Stimulated activated CD4-positive, alpha-beta T cell treated with anti-CD3 and anti-CD28 coated beads, Interleukin-1b, Interleukin-23, amount 100 ng/mL, for 1 hour (primary cell): ENCODE measurements at places on chromosomes 6 and 20.

- no peak for DNase-seq
These were observed 4.6 kb downstream of the MICB start for GRCh38 chr6:31502586-31502985.

GRCh38 chr6:109363753-109364152 is 18.5 kb downstream of the CD164 start:
- no peak for DNase-seq

DNA sequence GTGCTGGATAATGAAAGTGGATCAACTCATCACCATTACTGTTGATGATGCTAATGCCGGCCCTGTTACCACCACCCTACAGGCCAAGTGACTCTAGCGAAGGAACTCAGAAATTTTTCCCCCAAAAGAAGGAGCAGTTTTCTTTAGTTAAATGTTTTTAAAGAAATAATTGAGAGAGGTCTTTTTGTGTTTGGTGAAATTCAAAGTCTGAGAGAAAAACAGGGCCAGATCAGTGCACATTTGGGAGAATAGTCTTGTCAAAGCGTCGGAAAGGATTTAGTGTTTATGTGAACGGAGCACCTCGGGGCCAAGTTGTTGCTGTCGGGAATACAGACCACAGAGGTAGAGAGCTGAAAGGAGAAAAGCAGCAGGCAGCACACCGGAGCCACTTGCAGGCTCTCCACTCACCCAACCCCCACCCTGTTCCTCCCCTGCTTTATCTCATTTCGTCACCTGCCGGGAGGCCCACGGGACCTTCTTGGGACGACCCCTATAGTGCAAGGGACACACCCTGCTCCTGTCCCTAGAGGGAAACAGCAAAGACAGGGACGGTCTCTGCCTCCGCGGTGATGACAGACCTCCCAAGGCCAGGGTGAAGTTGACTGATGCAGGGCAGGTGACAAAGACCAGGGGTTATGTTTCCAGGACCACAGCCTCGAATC is 6.8 kb downstream of the TFAP2B start:
- DNase-seq = no peak

DNA sequence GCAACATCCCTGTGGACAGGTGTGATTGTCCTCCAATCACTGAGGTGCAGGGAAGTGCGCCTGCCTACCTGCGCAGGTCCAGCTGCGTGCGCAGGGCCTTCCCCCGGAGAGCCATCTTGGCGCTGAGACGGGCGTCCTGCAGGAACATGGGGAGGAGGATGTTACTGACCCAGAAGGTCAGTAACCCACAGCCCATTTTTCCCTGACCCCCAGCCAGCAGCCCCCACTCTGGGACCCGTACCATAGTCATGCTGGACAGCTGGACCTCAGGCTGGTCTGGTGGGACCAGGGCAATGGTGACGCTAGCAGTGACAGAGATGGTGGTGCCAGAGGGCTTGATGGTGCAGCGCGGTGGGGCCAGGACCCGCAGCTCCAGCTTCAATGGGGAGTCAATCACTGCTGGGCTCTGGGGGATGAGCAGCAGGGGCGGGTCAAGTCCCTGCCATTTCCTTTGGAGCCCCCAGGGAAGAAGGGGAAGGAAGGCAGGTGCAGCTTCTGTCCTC is 9.7 kb downstream of the PLTP start:
- no peak for DNase-seq

GRCh38 chr6:125714441-125715090 is 34.9 kb upstream of the HEY2 start:
- DNase-seq = no peak

GRCh38 chr20:24452498-24453127 is 16.8 kb upstream of the SYNDIG1 start:
- DNase-seq = no peak

DNA sequence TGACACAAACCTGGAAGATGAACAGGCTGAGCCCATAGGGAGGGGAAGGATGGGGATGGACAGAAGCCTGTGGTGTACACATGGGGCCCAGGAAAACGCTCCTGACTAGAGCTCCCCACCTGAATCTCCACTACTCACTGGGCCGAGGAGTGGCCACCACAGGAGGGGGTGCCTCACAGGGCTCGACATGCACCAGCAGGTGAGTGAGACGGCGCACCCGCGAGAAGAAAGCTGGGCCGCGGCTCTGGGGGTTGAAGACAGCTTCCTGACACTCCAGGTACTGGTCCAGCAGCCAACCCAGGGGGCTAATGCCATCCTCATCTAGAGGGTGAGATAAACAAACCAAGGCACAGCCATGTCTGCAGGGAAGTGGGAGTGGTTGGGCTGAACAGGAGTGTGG is 10.3 kb downstream of the CUL7 start:
- DNase-seq = no peak

DNA sequence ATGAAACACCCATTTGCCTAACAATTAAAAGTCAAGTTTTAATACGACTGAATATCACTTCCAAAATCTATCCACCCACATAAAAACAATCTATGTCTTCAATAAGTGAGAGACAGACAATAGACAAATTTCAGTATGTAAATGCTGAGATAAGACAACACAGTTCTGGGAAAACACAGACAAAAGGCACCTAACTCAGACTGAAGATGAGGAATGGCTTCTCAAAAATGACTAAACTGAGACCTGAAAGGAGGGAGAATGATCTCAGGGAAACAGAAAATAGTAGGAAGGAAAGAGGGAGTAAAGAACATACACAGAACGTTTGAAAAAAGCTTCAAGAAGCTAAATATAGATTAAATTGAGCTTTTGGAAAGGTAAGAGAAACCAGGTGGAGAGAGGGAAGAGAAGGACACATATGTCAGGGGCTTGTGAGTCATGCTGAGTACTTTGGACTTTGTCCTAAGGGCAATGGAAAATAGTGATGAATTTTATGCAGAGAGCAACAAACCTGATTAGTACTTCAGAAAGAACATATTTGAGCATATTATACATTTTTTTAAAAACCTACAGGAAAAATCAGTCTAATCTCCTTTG is 16.1 kb downstream of the LMBRD1 start:
- DNase-seq = no peak

DNA sequence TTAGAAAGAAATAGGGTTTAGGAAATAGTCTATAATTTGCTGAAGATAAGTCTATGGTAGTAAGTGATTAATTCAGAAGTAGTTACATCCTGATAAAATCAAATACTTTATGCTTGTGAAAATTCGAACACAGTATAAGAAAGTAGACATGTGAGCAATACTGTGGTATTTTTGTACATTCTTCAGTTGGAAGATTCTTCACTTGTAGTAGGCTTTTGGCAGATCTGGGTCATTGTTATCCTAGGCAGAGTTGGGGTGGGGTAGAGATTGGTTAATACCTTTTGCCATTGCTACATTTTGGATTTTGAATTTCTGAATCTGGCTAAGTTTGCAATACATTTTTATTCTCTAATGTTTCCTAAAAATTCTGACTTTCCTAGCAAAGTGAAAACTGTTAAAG is 197.5 kb downstream of the BCKDHB start:
- DNase-seq = no peak

DNA sequence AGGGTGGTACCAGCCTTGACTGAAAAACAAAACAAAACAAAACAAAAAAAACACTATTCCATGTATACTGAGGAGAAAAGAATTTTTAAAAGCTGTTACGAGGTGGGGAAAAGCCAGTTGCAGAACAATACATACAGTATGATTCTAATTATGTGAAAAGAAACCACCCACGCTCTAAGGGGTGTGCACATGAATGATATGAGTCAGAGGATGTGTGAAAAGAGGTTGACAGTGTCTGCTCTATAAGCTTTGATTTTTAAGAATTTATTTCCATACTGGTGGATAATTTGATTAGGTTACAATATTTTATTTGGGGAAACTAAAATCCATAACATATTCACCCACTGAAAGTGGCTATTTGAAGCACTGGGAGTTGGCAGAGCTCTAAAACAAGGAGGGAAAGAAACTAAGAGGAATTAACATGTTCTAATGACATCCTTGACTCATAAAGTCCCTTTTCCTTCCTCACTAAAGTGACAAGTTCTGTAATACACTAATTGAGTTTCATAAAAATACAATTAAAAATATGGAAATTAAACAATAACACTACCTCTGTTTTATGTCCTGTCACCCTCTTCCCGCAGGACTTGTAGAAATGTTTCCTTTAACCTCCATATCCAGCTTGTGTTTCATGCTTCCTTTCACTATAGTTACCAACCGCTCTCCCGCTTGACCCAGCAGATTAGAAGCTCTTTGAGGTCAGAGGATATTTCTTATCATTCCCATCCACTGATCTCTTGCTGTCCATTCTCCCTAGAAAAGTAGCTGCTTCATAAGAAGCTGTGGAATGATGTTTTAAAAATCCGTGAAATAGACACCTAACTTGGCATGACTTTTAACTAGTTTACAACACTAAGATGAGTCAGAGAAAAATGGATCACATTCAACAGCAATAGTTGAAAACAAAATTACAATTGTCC is 118.6 kb upstream of the CCDC28A start:
- DNase-seq = no peak

GRCh38 chr6:117907601-117908245 is 659 bp downstream of the SLC35F1 start:
- DNase-seq = no peak

DNA sequence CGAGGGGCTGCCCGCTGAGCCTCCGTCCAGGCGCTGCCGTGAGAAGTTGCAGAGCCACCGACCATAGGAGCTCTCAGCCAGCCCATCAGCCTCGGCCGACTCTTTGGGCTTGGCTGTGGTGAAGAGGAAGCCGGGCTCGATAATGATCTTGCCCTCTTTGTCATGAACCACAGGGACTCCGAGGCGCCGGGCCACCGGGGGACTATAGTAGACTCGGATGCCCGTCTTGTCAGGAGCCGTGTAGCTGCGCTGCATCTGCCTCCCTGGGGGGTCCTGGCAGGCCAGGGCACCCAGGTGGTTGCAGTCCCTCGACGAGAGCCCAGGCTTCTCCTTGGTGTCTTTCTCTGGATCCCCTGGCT is 20.5 kb upstream of the DSN1 start:
- DNase-seq = no peak

- DNase-seq = no peak
These were observed 1.6 kb downstream of the HLA-DQB1 start for GRCh38 chr6:32664827-32665362.

DNA sequence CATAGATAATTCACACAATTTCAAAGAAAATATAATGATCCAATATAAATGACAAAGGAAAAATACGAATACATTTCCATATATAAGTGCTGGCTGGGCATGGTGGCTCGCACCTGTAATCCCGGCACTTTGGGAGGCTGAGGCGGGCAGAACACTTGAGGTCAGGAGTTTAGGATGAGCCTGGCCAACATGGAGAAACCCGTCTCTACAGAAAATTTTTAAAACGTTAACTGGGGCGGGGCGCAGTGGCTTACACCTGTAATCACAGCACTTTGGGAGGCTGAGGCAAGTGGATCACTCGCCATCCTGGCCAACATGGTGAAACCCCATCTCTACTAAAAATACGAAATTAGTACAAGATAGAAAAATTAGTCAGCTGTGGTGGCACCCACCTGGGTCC is 14.9 kb upstream of the MAPK13 start:
- no peak for DNase-seq

DNA sequence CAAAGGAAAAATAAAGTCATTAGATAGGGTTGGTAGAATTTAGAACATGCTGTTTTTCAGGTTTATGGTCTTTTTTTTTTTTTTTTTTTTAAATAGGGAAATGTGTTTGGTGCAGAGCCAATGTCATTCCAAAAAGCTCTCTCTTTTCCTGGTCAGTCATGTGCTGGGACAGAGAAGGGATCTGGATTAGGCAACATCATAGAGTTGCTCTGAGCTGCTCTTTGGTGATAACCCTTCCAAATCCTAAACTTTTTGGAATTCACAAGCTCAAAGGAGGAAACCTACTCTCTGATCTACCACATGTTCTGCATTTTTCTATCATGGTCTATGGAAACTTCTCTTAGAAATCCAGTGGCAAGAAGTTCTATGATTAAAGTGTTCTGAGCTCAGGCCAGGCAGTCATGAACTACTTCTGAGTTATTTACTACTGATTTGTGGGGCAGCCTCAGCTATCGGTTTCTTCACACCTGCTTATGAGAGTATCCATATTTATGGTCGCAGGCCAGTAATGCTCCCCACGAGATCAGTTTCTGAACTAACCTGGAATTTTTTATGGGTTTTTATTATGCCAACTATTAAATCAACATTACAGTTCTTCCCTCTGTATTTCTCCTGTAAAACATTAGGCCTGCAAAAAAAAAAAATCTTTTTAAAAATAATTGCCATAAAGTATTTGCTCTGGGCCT is 4.8 kb downstream of the EDN1 start:
- DNase-seq = no peak

- DNase-seq = no peak
These were observed 362.3 kb downstream of the MAFB start for GRCh38 chr20:40326784-40327183.
